ENCODE measurements at places on chromosomes 13 and 19. TPM values are rescaled to one million over a fixed set of nuclear protein-coding genes. Genes with fewer than 3 reads are reported as not detected.

DNA sequence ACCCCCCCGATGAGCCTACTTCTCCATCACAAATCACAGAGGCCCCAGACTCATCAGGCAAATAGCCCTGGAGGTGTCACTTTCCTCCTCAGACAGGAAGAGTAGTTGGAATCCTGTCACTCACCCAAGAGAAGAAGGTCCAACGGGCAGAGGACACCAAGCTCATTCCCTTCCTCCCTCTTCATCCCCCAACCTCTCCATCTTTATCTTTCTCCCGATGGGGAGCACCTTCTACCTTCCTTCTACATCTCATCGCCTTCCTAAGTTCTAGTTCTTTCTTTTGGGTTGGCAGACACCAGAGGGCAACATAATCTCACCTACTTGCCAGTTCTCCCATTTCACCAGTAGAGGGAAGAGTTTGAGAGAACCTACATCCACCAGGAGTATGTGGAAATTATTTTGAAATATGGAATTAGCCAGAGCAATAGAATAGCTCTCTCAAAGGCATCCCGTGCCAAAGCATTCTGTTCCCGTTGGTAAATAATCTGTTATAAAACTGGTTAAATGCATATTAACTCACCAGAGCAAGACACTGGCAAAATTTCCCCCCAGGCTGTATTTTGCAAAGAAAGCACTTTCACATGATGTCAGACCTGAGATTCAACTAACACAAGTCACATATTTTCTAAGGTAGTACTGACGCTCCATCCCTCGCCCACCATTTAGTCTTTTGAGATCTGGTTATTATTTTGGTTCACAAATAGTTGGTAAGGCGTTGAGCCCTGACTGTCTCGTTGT lies 55.0 kb downstream of the ZIC5 start:
- peak; percentile 20 for DNase-seq

- DNase-seq = no peak
These were observed 34.3 kb upstream of the IL17D start for GRCh38 chr13:20669162-20669561.

- DNase-seq = no peak
These were observed 4.9 kb downstream of the AP2A1 start for GRCh38 chr19:49771674-49772139.

Gene FGF14
- total RNA-seq = not detected

GRCh38 chr13:69264362-69265334 lies 843.0 kb upstream of the ATXN8OS start:
- no peak for DNase-seq

Gene RNF17
- not detected for total RNA-seq

Gene TEKTIP1
- 4.3 TPM for total RNA-seq

Gene MYH14
- not detected for total RNA-seq

Gene SHC2
- total RNA-seq = not detected
